ENCODE measurements at places on chromosomes 16 and 17.

DNA sequence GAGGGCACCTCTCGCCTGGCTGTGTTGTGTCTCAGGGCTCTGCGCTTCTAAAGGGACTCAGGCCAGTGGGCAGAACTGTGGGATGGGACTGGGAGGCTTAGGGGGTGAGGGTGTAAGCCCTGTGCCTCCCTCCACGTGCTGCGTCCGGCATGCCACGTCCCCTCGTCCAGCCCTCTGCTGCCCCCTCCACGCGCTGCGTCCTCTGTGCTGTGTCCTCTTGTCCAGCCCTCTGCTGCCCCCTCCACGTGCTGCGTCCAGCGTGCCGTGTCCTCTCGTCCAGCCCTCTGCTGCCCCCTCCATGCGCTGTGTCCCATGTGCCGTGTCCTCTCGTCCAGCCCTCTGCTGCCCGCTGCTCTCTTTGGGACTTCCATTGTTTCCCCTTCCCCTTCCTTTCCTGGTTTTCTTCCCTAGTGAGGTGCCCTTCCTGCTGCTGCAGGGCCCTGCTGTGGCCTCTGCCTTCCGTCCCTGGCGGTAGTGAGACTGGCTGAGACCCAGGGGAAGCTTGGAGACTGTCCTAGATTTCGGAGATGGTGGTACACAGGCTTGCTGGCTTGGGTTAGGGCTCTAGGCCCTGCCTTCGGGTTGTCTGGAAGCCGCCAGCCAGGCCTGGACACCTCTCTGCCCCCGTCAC is 6.4 kb upstream of the ZNF750 start:
- DNase-seq: no peak

DNA sequence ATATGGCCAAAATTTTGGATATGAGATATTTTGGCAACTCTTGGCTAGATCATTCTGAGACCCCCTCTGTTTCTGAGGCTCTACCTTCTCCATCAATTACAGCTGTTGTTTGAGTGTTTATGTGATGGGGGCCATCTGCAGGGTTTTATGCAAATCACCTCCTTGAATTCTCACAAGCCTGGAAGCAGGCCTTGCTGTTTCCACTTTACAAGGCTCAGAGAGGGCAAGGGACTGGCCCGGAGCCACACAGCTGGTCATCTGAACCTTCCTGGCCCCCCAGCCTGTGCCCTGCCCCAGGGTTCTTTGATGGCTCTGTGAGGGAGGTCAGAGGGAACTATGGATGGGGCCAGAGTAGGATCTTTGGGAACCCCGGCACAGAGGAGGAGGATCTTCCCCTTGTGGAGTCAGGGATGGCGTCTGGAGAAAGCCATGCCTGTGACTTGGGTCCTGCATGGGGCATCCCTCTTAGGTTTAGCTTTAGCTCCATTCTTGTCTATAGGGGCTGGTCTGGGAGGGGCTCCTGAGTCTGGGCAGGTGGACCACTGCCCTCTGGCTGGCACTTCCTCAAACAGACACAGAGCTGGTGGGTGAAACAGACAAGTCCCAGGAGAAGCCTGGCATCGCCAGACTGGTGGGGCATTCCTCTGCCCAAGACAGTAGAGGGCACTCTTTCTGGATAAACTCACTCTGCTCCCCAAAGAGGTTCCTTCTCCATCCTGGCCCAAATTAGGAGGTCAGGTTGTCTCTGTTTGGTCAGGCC is 26.2 kb downstream of the IL21R start:
- no peak for DNase-seq

GRCh38 chr16:65235339-65236177 is 113.7 kb upstream of the CDH11 start:
- DNase-seq: no peak

GRCh38 chr17:80427366-80428282 is 12.7 kb downstream of the ENDOV start:
- no peak for DNase-seq

DNA sequence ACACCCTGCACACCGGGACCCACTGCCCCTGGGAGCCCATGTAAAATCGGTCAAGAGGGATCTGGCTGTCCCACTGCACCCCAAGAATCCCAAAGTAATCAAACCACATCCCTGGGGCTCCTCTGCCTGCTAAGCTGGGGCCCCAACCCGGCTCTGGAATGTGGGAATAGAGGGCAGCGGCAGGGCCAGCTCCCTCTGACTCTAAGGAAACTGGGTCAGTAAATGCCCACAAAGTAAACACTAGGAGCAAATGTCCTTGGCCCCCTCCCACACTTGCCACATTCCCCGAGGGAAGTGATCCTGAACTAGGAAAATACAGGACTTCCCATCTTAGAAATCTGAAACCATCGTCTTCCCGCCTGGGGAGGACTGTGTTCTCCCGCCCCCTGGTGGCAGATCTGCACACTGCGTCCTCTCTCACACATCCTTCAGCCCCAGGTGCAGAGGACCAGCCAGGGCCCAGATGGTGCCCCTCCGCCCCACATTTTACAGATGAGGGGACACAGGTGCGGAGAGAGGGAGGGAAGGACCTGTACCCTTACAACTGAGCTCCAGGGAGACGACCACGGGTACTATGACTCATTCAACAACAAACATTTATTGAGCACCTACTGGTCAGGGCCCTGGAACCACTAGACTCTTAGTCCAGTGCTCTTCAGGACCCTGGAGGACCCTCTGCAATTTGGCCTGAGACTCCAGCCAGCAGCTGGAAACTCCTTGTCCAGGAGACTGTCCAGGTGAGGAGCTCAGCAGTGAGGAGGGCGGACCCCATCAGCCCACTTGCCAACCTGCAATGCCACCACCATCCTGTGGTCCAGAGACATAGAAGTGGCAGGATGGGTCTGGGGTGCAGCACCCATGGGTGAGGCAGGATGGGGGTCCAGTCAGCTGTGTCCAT is 10.1 kb downstream of the P3H4 start:
- peak; percentile 75 for DNase-seq

DNA sequence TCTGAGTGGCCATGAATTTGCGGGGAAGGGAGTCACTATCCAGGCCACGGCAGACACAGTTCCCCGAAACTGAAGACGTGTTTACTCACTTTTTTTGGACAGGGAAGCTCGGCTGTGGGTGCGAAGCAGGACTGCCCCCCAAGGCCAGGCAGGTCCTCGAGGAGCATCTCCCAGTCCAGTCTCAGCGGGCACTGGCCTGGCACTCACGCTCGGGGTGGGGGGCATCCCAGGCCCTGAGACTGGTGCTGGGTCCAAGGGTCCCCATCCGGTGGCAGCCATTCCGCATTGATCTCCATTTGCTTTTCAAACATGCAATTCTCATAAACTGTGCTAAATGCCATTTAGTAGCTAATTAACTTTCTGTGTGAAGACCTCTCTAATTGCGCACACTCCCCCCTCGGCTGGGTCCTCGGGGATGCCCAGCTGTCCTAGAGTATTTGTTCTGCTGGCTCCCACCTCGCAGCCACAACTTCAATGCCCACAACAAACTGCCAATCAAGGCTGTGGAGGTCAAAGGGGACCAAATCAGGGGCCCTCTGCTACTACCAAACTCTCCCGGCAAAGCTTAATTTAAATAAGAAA is 50.2 kb downstream of the TBC1D16 start:
- DNase-seq: no peak
